ENCODE measurements at places on chromosomes 2 and 18.

DNA sequence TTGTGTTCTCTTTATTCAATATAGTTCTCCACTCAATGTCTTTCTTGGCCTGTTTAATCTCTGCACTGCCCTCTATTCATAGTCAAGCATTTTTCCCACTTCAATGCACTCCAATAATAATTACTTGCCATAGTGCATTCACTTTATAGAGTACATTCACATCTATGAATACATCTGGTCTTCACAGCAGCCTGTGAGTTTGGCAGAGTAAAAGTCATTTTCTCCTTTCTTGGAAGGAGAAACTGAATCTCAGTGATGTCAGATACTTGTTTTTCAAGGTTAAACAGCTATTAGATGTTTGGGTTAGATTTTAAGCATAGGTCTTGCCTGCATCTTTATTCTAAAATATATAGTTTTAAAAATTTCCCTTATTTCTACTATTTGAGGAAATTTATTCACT, 373.2 kb downstream of the TRIB2 start:
- no peak for DNase-seq

- DNase-seq, result no peak
These were observed 39.6 kb downstream of the KCTD18 start for GRCh38 chr2:200470230-200470629.

- DNase-seq, result no peak
These were observed 79.3 kb upstream of the GLI2 start for GRCh38 chr2:120656273-120656950.

DNA sequence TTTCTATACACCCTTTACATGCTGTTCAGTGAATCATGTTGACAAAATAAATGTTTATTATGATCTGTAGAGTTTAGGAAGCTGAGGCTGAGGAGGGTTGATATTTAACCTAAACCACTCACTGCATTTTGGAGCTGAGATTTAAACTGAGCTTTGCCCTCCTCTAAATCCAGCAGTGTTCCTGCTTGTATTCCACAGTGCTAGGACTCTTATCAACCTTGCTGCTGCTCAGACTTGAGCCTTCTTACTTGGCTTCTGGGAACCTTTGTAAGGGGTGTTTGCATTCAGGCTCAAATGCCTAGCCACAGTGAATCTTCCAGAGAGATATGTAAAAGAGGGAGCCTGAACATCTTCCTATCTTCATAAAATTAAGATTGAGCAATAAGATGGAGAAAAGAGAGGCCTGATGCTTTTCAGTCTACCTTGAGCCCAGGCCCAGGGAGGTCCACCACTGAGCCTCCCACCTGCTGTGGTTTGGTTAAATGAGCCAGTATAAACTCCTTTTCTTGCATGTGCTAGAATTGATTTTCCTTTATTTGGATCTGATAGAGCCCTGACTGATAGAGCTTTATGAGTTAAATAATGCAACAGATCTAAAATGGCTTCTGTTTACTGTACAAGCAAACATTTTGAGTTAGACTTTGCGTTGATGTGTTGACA, 149.7 kb downstream of the GULP1 start:
- no peak for DNase-seq

DNA sequence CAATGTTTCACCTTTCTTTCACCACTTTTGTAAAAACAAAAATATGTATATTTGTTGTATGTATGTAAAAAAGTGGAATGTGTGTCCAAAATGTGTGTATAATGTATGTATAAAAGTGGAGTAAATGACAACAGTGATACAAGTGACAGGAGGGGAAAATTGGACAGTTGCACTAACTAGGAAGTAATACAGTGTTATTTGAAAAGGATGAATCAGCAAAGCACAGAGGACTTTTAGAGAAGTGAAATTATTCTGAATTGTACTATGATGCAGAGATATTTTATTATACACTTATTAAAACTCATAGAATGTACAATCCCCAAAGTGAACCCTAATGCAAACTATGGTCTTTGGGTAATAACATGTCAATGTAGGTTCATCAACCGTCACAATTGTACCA, 331.3 kb upstream of the CNTNAP5 start:
- no peak for DNase-seq

GRCh38 chr18:36212301-36213171, 25.2 kb downstream of the MOCOS start:
- no peak for DNase-seq

GRCh38 chr18:55875371-55875901, 287.4 kb upstream of the TCF4 start:
- no peak for DNase-seq

- no peak for DNase-seq
These were observed 297.2 kb upstream of the FIGN start for GRCh38 chr2:164032995-164033394.

GRCh38 chr2:216696751-216697560, 1.6 kb upstream of the IGFBP5 start:
- DNase-seq, result no peak

GRCh38 chr2:50395605-50396297, 636.2 kb downstream of the NRXN1 start:
- no peak for DNase-seq

GRCh38 chr2:68901199-68901514, 30.0 kb upstream of the BMP10 start:
- DNase-seq, result no peak

DNA sequence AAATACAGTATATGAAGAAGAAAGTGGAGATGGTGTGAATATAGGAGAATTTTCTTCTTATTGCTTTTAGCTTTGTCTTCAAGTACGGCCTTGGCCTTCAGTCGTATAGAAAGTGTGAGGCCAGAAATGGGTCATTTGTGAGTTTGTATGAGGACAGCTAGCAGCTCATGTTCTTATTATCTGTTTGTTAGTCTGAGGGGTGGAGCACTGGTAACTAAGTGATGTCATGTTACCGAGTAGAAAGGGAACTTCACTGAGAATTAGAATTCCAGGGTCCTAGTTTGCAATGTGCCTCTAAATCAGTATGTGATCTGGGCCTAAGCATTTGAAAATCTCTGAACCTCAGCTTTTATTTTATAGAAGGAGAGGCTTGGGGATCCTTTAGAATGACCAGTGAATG, 588.6 kb downstream of the NRXN1 start:
- DNase-seq, result no peak

GRCh38 chr2:5729416-5729815, 37.2 kb downstream of the SOX11 start:
- DNase-seq, result no peak

DNA sequence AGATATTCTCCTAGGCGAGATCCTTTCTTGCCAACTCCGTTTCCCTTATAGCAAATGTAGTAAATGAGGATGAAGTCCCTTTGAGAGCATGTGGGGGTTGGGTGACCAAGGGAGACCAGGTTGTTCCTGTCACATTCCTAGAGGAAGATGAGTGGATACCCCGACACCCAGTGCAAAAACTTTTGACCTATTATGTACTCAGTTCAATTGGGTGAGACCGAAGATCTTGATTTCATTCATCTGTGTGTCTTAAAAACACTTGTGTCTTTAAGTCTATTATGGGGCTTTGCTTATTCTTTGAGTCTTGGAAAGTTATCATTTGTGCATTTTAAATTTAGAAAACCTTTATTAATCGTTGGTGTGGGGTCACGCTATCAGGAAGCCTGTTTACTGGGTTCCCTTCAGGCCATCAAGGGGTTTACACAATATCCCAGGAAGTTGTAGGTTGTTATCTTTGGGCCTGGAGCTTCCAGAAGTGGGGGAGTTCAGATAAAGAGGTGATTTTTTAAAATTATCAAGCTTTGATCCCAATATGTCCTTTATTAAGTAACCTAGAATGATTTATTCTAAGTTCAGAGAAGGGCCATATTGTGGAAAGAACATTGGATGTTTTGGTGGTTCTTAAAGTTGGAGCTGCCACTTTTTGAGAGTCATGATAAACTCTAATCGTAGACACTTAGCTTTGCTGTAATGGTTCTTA, 2.8 kb downstream of the RHOB start:
- no peak for DNase-seq

DNA sequence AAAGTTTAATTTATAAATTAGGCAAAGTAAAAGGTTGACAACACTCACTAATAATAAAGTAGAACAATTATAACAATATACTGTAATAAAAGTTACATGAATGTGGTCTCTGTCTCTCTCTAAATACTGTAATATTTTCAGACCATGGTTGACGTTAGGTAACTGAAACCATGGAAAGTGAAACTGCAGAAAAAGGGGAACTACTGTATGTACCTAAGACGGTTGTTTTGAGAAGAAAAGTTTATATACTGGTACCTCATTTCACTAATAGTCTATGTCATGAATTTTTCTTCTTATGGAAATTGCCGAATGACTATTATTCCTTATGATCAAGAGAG, 166.7 kb upstream of the ZNF521 start:
- no peak for DNase-seq

- no peak for DNase-seq
These were observed 356.4 kb upstream of the ACVR2A start for GRCh38 chr2:147488472-147488871.

DNA sequence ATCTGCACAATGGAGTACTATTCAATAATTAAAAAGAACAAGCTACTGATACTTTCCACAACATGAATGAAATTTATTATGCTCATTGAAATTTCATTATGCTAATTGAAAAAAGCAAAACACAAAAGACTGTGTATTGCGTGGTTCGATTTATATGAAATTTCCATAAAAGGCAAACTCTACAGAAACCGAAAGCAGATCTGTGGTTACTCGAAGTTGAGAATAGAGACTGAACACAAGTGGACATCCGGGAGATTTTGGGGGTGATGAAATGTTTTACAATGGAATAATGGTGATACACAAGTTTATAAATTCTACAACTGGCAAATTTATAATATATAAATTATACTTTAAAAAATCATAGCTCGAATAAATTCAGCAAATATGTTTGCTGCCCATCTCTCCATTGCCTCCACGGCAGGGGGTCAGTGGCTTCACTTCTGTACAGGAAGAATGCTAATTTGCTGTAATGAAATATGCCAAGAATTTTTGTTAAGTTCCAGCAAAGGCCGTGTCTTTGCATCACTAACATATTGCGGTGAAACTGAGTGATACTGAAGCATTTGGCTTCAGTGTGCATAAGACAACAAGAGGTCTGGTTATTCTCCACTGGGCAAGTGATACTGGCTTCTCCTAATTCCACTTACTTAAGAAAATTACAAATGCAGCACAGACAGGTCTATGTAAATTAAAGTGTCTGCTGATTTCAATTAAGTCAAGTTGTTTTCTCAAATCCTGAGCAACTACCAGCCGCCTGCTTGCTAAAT, 96.7 kb downstream of the TMEM163 start:
- no peak for DNase-seq

- DNase-seq, result no peak
These were observed 65.9 kb downstream of the KCNF1 start for GRCh38 chr2:10977621-10978020.

DNA sequence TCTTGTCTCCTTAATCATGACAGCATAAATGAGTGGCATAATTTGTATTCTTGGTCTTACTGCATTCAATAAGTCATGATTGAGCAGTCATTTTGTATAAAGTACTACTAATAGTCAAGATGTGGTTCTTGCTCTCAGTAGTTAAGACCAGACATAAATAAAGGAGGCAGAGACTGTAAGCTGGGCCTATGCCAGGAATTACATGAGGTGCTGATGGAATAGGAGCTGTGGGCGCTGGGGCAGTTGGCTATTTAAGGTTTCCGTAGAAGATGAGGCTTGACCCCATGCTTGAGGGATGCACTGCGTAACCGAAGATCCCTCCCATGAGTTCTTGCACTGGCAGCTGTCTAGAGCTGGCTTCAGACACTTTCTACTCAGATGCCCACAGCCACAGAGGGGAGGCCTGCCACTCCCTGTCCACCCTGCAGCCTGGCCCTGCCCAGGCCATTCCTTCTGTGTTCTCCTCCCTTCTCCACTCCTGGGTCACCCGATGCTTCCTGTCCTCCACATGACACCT, 150.9 kb upstream of the REV1 start:
- DNase-seq, result no peak

DNA sequence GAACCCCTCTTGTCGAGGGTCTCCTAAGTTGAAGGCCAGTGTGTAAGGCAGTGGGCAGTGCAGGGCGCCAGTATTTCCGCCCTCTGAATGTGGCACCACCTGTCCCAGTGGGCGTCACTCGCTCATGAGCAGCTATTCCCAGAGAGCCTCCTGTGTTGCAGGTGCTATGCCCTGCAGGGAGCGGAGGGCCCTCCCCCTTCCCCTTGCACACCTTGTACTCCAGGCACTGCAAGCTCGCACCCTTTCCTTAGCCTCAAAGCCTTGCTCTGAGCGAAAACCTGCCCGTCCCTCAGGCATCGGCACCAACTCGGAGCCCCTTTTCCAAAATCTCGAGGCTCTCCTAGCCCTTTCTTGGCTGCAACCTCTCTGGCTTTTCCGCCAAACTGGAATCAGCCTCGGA, 282.7 kb downstream of the AGAP1 start:
- no peak for DNase-seq

GRCh38 chr2:236922061-236922460, 163.6 kb upstream of the COPS8 start:
- DNase-seq, result no peak

DNA sequence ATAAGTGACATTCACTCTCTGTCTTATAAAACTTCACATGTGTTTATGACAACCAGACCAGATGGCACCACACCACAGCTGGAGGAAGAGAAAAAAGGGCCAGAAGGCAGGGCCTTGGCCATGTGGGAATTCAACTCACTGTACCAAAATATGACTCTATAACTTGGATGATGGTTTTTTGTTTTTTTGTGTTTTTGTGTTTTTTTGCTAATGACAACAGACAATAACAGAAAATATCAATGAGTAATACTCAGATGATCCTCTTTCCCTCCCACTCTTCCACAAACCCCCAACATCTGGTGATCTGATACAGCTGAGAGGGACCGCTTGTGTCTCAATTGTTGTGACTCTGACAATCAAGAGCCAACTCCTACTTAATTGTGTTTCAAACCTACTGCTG, 12.4 kb downstream of the NMI start:
- no peak for DNase-seq

- DNase-seq, result no peak
These were observed 208.7 kb downstream of the CYP26B1 start for GRCh38 chr2:71938659-71939587.

DNA sequence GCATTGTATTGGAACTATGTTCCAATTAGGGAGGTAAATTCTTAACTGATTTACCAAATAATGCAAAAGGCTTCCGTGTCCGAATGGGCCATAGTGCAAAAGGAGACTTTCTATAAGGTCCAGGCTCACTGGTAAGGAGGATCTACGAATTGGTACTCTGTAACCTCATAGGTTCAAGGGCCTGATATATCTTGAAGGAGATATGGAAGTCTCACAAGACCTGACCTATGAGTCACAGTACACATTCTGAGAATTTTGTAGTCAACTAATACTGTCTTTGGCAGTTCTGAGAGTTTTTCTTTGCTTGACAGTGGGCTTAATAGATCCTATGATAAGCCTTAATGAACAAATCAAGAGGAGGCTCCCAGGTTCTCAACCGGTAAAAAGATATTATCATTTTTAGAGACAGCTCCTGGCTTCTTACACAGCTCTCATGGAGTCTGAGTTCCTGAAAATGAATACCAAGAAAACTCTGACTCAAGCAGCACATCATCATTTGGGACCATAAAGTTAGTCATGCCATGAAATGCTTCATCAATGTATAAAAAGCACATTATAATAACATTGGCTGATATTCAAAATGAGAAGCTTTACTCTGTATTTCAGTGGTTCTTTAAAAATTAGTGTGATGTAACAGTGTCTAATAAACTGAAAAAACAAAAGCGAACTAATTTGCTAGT, 1275.2 kb upstream of the CRIM1 start:
- DNase-seq, result no peak

GRCh38 chr2:119178776-119179175, 20.2 kb upstream of the C1QL2 start:
- no peak for DNase-seq

GRCh38 chr2:3624059-3624794, 29.3 kb downstream of the COLEC11 start:
- DNase-seq, result no peak

- DNase-seq, result no peak
These were observed 29.1 kb upstream of the SCLY start for GRCh38 chr2:238031751-238032150.
